ENCODE measurements at places on chromosomes 7 and 10. TPM values are rescaled to one million over a fixed set of nuclear protein-coding genes. Genes with fewer than 3 reads are reported as not detected.

Gene PLXNA4
- 0.99 TPM for total RNA-seq

Gene HOGA1
- total RNA-seq, result not detected

Gene UBTD1
- 3.7 TPM for total RNA-seq

Gene GATA3
- total RNA-seq, result 40.4 TPM

Gene SLC26A4
- 18.3 TPM for total RNA-seq

Gene TMEM213
- 0.39 TPM for total RNA-seq

Gene GOLGA7B
- total RNA-seq, result 0.55 TPM
